ENCODE measurements at places on chromosomes 13 and 19.

DNA sequence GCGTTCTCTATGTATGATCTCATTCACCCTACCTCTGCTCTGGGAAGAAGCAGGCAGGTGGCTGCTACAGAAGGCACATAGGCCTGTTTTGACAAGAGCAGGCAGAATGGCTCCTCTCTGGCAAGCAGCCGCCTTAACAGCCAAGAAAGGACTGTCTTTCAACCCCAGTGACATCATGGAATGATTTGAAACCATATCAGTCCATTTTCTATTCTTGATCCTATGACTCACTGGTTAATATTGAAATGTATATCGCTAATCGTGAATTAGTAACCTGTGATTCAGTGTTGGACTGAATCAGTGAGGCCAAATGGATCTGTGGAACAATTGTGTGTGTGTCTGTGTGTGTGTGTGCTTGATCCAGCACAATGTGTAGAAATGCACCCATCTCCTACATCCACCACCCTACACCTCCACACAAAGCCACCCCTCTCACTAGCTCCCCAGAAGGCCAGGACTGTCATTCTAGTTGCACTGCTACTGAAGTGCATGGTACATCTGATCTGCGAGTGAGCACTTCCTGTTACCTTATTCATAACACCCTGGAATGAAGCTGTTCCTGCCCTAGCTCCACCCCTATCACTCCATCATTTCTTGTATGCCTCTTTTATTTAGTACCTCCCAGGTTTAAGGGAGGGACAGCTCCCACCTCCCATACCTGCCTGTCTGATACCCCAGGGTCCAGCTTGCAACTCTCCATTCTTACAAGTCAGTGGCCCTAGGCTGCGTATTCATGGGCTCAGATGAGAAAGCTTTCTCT is 460.0 kb downstream of the FOXO1 start:
- DNase-seq: no peak

GRCh38 chr13:110183910-110184309 is 123.0 kb downstream of the COL4A1 start:
- DNase-seq: no peak

GRCh38 chr19:49408816-49409440 is 14.3 kb downstream of the PTH2 start:
- DNase-seq: no peak

DNA sequence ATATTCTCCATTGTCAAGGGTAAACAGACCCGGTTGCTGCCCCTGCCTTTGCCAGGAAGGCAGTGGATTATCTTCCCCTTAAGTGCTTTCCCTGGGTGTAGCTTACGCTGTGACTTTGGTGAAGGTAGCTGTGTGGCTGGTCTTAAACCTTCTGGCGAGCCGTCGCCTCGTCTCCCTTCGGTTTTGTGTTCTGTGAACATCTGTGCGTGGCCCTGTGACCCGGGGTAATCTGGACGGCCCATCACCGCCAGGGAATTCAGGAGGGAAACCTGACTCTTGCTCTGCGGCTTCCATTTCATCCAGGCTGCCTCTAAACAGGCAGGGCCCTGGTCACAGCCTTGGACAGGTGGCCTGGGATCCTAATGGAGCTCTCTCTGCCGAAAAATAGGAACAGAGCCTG is 78.7 kb downstream of the SHISA2 start:
- no peak for DNase-seq

- no peak for DNase-seq
These were observed 43.6 kb downstream of the POLR1D start for GRCh38 chr13:27665333-27665732.

DNA sequence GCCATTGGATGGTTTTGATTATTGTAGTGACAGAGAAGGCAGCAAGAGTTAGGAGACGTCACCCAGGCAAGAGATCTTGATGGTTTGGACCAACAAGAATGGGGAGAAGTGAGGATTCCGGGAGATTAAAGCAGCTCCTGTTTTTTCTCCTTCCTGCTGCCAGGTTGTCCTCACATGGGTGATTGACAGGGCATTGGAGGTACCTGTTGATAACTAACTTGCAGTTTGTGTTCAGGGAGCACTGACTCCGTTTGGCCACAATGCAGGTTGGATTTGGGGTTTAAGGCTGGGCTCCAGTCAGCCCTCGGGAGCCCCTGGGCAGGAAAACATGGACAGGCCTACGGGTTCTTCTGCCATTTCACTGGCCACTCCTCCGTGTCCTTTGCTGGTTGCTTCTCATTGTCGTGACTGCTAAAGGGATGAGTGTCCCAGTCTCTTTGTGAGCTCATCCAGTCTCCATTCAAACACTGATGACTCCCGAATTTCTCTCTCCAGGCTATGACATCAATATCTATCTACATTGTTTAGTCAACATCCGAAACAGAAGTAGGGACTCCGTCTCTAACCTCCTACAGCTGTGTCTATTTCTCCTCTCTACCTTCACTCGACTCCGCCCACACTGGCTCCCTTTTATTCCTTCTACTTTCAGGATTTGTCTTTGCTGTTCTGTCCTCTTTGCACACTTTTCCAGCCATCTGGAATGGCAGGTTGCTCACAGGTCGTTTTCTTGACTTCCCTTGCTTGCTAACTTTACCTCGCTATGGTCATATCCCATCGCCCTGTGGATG is 1.3 kb upstream of the PTOV1 start:
- DNase-seq: no peak

- no peak for DNase-seq
These were observed 11.7 kb upstream of the CASP14 start for GRCh38 chr19:15037586-15037985.
